ENCODE measurements at places on chromosomes 5 and 9.

- no peak for DNase-seq
These were observed 64.3 kb upstream of the MYO10 start for GRCh38 chr5:17000291-17000939.

DNA sequence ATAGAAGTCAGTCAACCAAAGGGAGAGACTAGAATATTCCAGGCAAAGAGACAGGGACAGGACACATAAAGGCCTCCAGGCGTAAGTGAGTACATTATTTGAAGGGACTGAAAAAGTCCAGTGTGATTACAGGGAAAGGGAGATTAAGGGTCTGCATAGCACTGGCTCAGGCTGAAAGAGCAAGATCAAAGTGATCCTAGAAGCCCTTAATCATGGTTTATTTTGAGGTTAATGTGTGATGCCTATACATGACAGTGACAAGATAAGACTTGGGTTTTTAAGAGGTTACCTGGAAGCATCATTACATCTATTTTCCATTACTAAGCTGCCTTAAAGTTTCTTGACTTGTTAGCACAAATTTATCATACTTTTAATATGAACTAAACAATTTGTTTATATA lies 25.8 kb downstream of the LMBRD2 start:
- DNase-seq, result no peak

DNA sequence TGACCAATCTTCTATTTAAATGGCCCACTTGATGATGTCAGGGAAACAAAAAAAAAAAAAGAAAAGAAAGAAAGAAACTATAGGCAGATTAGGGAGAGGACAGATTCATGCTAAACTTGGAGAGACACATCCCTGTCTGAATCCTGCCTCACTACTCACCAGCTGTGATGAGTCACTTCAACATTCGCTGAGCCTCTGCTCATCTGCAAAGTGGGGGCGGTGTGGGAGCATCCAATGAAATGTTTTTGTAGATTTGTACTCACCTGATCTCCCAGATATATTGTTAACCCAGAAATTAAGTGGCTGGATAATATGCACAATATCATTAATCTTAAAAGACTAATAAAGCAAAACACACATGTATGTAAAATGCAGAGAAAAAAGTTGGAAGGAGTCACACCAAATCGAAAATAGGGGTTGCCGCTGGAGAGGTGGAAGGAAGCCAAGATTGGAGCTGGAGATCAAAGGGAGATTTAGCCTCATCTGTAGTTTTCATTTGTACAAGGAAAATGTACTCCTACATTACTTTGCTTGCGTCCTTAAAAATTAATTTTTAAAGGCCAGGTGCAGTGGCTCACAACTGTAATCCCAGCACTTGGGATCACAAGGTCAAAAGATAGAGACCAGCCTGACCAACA lies 17.0 kb upstream of the ERGIC1 start:
- DNase-seq, result no peak

DNA sequence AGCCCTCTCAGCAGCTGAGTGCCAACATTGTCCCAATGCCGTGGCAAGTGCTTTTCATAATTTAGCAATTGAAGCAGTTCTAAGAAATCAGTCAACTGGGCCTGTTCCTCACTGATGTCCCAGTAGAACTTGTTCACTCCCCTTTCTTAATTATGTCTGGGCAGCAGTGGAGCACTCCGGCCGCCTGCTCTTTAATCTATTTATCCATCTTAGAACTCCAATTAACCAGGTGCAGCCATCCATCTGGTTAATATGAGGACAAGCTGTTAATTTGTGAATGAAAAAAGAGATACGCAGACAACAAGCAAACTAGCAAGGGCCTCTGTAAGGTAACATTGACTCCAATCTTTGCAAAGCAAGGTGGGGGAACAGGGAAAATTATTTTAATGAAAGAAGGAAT lies 39.4 kb downstream of the MAT2B start:
- no peak for DNase-seq

DNA sequence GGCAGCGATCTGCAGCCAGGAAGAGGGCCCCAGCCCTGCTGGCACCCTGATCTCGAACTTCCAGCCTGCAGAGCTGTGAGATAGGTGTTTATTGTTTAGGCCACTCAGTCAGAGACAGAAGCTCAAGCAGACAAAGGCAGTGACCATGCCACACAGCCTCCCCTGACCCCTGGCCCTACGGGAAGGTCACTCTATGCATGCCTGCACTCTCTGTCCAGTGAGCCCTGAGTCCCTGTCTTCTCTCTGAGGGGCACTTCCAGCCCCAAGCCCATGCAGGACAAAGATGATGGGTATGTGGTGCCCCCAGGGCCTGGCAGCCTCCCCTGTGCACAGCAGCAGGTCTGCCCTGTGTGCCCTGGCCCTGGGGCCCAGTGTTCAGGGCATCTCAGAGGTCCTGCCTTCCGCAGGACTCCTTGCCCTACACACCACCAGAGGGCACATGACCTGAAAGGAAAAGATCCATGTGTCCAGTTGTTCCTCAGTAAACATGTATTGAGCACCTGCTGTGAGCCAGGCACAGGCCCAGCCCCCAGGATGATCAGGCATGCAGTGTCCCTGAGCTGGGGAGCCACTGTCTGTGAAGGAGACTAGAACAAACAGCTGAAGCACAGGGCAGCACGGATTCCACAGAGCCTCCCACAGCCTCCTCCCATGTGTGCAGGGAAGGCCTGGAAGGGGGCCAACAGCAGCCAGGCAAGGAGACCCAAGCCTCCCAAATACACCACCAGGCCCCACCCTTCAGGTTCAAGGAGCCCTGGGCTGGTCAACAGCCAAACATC lies 109.3 kb downstream of the ATPSCKMT start:
- DNase-seq, result no peak
